ENCODE measurements at places on chromosomes 6 and 20.

DNA sequence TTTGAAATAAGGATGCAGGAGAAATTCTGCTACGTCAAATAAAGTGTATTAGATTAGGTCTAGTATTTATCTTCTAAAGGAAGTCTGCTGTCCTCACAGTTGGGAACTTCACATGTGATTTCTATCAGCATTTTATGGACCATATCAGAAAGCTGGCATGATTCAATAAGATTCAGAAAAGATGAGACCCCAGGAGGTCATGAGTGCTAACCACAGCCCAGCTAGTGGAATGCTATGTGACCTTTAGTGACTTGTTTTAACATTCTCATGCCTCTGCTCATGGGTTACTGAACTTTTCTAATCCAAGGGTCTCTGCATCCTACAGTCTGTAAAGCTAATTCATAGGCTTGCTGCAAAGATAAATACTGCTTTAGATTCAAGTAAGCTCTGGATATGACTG lies 150.1 kb downstream of the GMPR start:
- no peak for DNase-seq

GRCh38 chr6:90336388-90336947 lies 39.8 kb upstream of the BACH2 start:
- no peak for DNase-seq

DNA sequence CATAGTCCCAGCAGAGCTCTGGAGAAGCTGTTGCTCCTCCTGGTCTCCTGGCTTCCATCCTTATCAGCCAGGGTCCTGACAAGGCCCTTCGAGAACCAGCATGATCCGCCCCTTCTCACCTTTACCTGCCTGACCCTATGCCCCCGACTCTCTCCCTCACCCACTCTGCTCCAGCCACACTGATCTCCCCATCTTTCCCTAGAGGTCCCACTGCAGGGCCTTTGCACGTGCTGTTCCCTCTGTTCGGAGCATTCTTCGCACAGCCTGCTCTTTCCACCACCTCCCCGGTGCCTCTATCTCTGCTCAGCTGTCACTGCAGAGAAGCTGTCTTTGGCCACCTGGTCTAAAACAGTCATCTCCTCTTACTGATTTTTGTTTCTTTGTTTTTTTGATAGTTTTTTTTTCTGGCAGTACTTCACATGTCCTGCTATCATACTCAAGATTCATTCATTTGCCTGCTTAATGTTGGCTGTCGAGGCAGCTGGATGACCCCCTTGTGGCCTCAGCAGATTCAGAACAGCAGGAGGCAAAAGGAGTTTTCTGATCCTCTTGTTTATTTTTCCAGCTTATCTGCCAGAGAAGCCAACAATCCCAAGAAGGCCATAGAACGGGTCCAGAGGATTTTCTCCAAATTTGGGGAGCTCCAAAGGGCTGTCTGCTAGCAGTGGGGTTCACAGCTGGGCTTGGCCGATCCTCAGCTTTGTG lies 1.6 kb upstream of the PTGIS start:
- DNase-seq: no peak

GRCh38 chr6:31617010-31617409 lies 2.0 kb downstream of the AIF1 start:
- DNase-seq: no peak

DNA sequence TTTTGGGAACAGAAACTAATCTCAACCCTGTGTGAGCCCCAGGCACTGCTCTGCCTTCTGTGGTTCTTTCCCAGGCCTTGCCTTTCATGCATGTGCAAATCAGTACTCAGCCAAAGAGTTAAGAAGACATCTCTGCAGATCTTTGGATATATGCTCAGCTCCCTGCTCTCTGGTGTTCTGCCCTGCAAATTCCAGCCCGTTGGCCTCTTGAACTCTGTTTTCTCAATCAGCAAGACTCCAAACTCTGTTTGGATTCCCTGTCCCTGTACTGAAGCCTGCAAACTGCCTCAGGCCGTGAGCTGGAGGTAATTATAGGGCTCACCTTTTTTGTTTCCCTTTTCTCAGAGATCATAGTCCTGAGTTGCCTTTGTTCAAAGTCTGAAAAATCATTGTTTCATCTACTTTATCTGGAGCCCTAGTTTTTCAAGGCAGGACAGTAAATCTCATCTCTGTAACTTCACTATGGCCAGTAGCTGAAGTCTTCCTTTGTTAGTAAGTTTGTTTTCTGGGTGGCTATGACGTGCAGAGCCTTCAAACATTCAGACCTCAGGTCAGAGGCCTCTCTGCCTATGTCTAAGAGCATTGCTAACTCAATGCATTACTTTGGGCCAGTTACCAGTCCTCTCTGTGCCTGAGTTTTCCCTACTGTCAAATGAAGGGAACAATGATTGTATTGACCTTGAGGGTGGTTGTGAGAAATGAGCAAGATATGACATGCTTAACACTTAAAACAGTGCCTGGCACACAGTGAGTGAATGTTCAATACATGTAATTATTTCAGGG lies 15.9 kb upstream of the MDFI start:
- no peak for DNase-seq

DNA sequence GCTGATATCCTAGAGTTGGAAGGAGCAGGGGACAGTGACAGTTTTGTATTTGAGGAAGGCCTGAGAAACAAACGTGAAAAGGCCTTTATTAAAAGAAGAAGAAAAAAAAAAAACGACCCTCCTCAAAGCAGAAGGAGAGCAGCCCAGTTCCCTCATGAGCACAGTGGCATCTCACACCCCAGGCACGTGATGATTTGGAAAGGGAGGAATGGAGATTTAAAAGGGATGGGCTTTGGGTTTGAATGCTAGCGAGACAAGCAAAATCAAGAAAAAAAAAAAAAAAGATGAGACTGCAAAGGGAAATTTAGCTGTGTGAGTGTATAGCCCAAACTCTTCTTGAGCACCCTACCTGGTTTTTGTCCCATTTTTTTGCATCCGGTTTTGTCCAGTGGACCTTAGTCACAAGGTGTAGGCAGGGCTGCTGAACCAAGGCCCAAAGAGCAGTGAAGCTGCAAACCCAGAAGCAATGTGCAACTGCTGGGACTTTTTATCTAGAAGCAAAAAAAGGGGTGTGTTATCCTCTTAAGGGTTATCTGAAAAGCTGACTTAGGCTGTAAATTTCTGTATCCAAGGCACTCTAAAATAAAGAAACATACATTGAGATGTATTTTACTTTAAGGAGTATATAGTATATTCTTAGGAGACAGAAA lies 54.5 kb upstream of the RREB1 start:
- DNase-seq: no peak

GRCh38 chr6:72739368-72739779 lies 117.5 kb downstream of the KCNQ5 start:
- DNase-seq: no peak

DNA sequence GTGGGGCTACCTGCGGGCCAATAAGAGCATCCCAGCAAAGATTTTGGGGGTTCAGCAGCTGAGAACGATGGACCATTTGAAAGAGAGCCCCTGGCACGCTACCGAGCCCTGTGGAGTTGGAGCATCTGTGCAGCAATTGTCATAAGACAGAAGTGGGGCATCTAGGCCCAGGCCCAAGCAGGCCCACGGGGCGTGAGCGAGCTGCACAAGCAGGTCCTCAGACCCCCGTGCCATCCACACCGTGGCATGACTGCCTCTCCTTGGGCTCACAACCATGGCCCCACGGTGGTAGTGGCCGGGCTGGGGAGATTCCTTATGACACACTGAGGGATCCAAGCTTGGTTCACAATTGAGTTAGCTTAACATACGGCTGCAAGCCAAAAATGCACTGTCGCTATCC lies 103.3 kb upstream of the AGPAT4 start:
- no peak for DNase-seq

DNA sequence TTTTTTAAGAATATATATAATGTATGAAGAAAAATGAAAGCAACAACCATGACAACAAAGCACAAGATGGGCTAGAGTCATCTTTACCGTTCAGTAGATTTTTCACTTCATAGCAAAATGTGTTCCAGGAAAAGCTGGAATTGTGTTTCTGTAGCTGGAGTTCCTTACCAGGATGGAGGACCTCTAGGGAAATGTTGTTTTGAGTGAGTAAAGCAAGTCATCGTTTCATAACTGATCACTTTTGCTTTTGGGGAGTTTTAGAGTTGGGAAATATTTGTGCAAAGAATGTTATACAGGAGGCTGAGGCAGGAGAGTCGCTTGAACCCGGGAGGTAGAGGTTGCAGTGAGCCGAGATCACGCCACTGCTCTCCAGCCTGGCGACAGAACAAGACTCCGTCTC lies 151.6 kb downstream of the SASH1 start:
- no peak for DNase-seq

DNA sequence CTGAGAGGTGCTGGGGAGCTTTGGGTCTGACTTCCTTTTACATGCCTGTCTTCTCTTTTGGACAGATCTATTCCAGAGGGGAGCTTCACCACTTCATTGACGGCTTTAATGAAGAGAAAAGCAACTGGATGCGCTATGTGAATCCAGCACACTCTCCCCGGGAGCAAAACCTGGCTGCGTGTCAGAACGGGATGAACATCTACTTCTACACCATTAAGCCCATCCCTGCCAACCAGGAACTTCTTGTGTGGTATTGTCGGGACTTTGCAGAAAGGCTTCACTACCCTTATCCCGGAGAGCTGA lies 13.1 kb downstream of the PRDM1 start:
- DNase-seq: no peak

DNA sequence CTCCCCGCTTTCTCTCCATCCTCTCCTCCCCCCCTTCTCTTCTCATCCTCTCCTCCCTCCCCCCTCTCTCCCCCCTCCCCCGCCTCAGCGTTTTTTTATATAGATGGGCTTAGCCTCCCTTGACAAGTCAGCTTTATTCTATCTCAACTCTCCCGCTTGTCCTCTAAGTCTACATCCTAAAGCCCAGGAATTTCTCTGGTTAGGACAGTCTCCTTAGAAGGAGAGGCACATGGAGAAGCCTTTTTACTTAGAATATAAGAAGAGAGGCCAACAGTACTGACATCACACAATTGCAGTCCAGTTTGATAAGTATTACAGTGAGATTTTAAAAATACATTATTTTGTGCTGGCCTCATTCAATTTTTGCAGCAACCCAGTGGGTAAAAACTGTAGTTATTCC lies 83.5 kb downstream of the LYRM2 start:
- DNase-seq: no peak

DNA sequence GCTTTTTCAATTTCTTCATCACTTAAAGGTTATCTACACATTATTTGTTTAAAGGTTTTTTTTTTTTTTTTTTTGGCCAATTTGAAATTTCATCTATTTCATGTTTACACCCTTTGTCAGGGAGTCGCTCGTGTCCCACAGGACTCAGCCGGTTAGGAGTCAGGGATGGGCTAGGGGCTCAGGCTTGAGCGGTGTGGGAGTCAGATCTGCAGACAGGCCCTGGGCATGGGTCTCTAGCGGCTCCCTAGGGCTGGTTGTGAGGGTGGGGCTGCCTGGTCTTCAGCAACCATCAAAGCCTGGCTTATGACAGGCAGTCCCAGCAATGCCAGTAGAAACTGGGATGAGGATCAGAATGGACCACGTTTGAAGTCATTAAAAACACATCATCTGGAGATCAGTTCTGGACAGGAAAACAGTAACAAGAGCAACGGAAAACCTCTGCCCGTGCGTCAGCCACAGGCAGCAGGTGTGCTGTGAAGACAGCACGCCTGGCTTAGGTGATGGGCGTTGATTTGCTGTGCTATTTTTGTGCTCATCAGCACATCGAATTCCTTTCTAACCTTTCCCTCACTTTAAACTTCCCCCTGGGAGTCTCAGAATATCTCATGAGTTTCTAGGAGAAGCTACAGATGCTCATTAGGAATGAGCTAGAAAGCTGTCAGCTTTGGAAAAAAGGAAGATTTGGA lies 91.3 kb upstream of the MPC1 start:
- no peak for DNase-seq

GRCh38 chr6:91476000-91476399 lies 889.1 kb upstream of the MAP3K7 start:
- no peak for DNase-seq

DNA sequence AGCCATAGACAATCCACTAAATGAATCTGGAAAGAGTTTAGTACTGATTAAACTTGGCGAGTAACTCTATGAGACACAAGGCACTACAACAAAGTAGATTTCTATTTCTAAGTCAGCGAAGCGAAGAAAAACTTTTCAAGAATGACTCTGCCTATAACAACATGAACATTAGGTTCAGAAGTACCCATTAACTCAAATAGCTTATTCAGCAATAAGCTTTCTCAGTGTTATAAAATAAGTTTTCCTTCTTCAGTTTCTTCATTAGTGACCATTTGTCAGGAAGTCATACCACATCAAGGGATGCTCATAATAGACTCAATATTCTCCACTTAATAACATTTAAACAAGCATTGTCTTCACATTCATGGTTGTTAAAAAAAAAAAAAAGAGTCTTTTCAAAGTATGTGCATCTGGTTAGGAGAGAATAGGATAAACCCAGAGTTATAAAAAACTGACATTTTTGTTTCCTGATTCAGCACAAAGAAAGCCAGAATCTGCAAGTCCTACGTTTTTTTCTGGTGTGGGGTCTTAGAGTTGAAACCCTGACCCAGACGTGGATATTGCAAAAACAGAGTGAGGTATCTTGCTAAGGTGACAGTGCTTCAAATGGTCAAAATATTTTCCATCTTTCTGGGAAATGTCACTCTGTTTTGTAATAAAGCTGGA lies 148.2 kb upstream of the PREP start:
- no peak for DNase-seq

GRCh38 chr6:19552588-19552987 lies 284.6 kb upstream of the ID4 start:
- no peak for DNase-seq

- no peak for DNase-seq
These were observed 271.5 kb upstream of the CDYL start for GRCh38 chr6:4504700-4505099.

DNA sequence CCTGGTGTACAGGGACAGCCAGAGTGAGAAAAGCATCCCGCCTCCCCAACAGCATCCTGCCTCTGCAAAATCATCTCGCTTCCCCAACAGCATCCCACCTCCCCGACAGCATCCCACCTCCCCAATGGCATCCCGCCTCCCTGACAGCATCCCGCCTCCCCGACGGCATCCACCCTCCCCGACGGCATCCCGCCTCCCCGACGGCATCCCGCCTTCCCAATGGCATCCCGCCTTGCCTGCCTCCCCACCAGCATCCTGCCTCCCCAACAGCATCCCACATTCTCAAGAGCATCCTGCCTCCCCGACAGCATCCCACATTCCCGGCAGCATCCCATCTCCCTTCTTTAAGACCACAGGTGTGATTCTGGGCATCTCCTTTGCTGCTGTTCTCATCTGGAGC lies 46.0 kb upstream of the NXT1 start:
- DNase-seq: no peak

- peak; percentile 32 for DNase-seq
These were observed 130.8 kb downstream of the JPH2 start for GRCh38 chr20:44056010-44056698.
